D341Med (cell line): ENCODE measurements at places on chromosomes 4 and X.

- no peak for DNase-seq
Observed at GRCh38 chrX:150225756-150226155, 137.4 kb upstream of the MAMLD1 start.

DNA sequence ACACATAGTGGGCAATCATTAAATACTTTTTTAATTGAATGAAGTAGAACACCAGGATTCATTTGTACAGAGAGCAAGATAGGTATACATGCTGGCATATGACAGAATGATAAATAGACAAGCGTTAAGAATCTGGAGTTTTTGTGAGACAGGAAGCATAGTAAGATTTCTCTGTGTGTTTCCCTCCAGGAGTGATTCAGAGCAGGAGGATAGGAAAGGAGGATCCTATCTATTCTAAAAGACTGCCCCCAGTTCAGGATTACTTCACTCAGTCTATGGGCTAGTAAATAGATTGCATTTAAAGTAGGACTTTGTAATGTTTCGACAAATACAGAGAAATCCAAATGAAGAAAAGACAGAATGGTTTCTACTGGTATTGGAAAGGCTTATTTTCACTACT lies 423.7 kb downstream of the PDGFC start:
- DNase-seq = no peak

- DNase-seq = no peak
Observed at GRCh38 chr4:138999666-139000065, 15.9 kb upstream of the NOCT start.

GRCh38 chr4:143358419-143358818 lies 21.7 kb downstream of the GAB1 start:
- no peak for DNase-seq

GRCh38 chrX:25003066-25003849 lies 12.5 kb downstream of the ARX start:
- no peak for DNase-seq

- DNase-seq = no peak
Observed at GRCh38 chrX:67784712-67785111, 240.9 kb downstream of the AR start.

DNA sequence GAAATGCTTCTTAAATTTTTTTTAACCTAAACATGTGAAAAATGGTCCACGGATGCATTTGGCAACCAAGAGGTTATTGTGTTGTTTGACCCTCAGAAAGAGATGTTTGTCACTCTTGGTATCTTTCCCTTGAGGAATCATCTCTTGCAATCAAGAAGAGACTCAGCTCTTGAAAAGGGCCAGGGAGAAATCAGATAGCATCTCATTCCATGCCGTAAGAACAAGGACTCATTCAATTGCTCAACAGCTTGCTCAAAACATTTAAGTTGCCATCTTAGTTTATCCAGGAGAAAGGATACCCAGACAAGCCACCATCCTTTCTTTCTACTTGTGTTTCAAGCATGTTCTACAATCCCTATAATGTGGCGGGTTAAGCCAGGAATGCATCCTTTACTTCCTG lies 209.5 kb upstream of the LNX1 start:
- no peak for DNase-seq

DNA sequence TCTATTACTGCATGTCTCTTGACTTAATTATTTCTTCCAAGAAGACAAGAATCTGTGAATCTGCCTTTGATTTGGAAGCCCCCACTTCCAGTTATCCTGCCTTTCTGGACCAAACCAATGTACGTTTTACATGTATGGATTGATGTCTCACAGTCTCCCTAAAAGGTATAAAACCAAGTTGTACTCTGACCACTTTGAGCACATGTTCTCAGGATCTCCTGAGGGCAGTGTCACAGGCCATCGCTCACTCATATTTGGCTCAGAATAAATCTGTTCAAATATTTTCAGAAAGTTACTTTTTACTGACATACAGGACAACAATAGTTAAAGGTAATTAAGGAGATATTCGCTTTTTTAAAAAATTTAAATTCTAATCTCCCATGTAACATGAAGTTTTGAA lies 188.6 kb upstream of the CPXCR1 start:
- DNase-seq = no peak

- no peak for DNase-seq
Observed at GRCh38 chrX:133384454-133384853, 30.8 kb downstream of the GPC4 start.

GRCh38 chr4:36734334-36734733 lies 452.9 kb downstream of the DTHD1 start:
- DNase-seq = no peak

DNA sequence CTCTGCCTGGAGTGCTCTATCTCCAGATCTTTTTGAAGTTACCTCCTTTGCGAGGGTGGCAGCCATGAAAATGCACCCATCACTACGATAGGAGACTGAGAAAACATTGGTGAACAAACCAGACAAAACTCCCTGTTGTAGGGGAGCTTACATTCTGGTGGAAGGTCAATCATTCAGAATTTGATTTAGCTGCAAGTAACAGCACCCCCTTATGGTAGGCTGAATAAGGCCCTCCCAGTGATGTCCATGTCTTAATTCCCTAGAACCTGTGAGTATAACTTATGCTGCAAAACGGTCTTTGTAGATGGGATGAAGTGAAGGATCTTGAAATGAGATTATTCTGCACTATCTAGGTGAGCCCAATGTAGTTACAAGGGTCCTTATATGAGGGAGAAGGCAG lies 5.6 kb upstream of the TEC start:
- no peak for DNase-seq

- peak; percentile 1 for DNase-seq
Observed at GRCh38 chrX:94107981-94108380, 434.0 kb downstream of the FAM133A start.

DNA sequence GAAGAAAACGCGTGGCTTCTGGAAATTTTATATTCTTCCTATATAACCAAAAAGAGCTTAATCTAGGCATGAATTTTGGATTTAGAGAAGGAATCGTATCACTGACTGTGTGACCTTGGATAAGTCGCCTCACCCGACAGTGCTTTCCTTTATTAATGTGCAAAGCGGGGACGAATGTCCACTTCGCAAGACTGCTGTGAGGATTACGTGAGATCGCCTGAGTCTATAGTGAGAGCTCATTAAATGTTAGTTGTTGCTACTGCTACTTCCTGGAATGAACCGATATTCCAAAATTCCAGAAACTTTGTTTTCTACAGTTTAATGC lies 448 bp upstream of the TBC1D8B start:
- peak; percentile 1 for DNase-seq
